ENCODE measurements at places on chromosomes 2 and 18.

- DNase-seq = no peak
Observed at GRCh38 chr2:241617431-241618154, 19.4 kb downstream of the THAP4 start.

DNA sequence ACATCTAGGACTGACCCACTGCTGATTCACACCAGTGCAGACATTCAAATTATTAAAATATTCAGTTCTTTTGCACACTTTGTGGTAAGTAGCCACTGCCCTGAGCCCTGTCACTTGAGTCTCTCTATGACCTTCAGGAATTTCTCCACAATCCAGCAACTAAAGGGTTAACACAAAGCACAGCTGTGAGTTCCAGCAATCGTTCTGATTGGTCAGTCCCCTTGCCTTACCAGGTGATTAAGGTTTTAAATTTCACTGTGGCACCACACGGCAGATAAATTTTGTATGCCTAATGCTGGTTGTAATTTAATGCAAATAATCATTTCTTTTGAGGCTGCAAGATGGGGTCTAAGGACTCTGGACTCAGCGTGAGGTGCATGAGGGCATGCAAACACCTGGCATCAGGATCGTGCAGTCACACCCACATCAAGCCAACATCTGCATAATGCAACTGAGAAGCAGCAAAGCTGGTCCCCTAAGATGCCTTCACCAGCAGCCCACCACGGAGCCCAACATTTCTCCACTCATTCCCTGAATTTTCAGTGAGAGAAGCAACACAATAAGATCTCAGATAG, 36.6 kb downstream of the SLC14A1 start:
- no peak for DNase-seq

GRCh38 chr2:174247474-174248186, 702 bp downstream of the OLA1 start:
- peak; percentile 7 for DNase-seq

- no peak for DNase-seq
Observed at GRCh38 chr2:235642446-235643098, 148.7 kb downstream of the AGAP1 start.

DNA sequence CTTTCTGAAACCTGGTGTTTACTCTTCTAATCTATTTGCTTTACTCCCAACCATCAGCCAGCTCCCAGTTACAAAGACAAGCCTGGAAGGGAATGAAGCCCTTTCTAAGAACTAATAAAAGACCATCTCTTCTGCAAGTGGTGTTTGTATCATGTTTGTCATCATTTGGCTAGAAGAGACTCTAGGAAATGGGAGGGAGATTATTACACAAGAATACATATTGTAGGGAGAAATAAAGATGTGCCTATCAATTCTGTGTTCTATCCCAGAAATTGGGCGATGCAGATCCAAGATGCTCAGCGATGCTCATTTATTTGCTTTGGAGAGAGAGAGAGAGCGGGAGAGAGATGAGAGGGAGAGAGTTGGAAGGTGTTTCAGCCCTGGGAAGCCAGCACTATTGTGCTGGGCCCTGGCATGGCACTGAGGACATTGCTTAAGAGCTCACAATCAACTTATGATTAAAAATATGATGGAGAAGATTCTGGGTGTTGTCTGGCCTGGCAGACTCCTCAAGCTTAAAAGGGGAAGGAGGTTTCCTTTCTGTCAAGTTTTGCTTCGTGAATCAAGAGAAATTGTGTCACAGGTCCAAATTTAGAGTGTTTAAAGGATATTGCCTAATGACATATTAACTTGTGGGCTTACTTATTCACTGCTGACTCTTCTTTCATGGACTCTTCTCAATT, 41.8 kb upstream of the AFF3 start:
- no peak for DNase-seq

GRCh38 chr2:237444071-237444470, 30.1 kb upstream of the COL6A3 start:
- DNase-seq = no peak

GRCh38 chr2:231900486-231900942, 25.7 kb downstream of the NPPC start:
- DNase-seq = no peak

- DNase-seq = no peak
Observed at GRCh38 chr2:132374551-132374950, 42.1 kb upstream of the GPR39 start.

- DNase-seq = no peak
Observed at GRCh38 chr2:218691234-218691633, 19.3 kb downstream of the STK36 start.

DNA sequence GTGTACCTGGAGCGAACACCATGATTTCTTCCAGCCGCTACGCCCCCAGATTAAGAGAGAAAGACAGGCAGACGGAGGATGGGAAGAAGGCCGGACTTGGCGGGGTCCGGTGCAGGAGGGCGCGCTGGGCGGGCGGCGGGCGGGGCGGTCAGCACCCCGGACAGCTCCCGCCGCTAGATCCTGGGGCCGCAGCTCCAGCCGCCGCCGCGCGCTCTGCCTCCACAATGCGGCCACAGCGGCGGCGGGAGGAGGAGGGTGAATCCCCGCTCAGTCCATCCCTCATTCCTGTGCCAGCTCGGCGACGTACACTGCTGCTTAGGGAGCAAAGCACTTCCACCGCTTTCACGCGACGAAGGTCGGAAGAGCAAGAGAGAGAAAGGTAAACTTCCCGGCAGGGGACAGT, at the start of gene AKAIN1:
Gene AKAIN1, minus strand, starts transcription at position 226 of the 403 bp plus-strand sequence. Its CDS starts 204 bp downstream, at position 22.
- DNase-seq = no peak

- no peak for DNase-seq
Observed at GRCh38 chr2:16386031-16386430, 279.6 kb downstream of the CYRIA start.

DNA sequence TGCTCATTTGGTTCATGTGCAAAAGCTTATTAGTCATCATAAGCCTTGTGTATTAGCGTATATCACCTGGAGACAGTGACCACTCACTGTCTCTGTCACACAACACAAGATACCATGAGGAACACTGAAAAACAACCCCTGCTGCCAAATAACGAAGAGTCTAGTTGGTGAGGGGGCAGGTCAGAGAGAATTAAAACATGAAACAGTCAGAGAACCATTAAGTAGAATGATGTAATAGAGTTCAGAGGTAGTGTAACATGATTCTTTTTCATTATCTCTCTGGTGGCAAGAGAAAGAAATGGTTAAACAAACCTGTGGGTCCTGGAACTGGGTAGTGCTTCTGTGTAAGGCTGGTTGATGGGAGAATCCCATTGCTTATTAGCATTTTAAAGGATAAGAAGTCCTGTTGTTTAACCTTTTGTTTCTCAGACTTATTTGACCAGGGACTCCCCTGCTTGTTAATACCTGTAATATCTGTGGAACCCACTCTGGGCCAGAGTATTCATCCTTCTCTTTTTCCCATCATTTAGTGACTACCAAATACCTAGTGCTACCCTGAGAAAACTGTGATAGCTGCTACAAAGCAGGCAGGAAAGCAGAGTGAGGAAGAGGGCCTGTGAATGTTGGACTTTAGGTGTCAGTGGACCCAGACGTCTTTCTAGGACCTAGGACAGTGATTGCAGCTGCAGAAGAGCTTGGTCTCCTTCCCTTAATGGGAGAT, 38.0 kb downstream of the PTRHD1 start:
- DNase-seq = no peak

DNA sequence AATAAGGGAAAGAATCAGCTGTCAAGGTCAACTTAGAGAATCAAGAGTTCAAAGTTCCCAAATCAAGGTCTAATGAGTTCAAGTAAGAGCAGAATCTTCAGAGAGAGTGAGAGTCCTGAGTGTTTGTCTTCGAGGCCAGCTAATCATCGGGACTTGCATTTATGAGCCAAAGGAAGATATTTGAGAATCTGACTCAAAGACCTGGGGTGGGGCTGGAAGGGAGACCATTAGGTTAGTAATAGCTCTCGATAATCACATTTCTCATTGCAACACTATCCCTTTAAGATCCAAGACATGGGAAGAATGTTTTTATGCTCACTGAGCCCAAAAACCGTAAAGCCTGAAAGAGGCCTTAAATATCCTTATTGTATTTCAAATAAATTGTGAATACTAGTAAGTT, 72.0 kb upstream of the FSHR start:
- no peak for DNase-seq

GRCh38 chr18:5508821-5509220, 35.0 kb downstream of the EPB41L3 start:
- DNase-seq = no peak

DNA sequence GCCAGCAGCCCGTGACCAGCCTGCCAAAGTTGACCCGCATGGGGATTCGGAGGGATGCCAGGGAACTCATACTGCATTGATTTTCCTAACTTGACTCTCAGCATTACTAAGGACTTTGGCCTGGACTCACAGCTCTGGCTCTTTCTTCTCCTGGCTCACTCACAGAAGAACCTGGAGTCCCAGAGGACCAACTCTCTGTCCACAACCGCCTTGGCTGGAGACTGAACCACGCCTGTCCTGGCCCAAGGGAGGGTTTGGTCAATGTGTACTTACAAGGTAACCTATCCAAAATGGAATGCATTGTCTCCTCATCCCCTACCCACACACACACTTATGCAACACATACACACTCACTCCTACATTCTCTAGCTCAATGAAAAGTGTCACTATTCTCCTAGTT, 135.6 kb upstream of the KLHL29 start:
- no peak for DNase-seq

DNA sequence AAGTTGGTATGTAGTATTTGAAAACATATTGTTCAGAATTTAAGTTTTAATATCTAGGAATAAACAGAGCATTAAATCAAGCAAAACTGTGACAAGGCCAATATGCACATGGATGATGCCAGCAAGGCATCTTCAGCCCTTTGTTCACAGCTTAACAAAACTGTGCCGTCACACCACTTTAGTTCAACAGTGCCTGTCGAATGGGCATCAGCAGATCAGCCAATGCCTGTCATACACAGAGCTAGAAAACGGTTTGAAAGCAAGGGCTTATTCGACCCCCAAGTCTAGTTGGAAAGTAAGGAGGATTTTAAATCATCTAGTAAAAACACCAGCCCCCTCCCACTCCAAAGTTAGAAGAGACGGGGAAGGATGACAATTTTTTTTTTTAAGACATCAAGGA, 16.7 kb downstream of the ZEB2 start:
- DNase-seq = no peak

- DNase-seq = no peak
Observed at GRCh38 chr2:237433920-237434676, 20.1 kb upstream of the COL6A3 start.

DNA sequence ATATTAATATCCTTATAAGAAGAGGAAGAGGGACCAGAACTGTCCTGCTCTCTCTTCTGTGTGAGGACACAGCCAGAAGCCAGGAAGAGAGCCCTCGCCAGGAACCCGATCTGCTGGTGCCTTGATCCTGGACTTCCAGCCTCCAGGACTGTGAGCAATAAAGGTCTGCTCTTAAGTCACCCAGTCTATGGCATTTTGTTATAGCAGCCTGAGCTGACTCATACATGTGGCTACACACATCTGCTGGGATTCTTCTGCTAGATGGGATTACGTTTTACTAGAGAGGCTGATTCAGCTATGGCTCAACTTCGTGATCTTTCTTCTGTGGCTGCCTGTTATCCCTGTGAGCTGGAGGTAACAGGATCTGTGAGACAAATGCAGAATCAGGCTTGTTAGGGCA, 29.6 kb downstream of the ARL4C start:
- DNase-seq = no peak

GRCh38 chr2:204061241-204061640, 124.7 kb downstream of the ICOS start:
- no peak for DNase-seq

DNA sequence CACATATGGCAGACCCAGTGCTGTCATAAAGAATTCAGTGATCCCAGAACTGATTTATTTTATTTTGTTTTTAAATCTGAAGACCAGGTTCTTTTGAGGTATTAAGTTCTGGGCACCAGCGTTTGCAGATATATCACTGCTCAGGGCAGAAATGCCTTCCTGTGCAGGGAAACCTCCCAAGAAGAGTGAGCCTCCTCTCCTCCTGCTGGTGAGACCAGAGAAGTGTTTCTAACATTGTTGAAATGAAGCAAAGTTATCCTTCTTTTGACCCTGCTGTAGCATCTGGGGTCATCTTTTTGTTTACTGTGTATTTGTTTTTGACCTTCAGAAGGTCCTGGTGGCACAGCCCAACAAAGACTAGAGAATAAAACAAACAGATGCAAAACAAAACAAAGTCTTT, 94.0 kb downstream of the AQP4 start:
- no peak for DNase-seq

GRCh38 chr2:62589691-62590356, 83.8 kb upstream of the TMEM17 start:
- DNase-seq = no peak

DNA sequence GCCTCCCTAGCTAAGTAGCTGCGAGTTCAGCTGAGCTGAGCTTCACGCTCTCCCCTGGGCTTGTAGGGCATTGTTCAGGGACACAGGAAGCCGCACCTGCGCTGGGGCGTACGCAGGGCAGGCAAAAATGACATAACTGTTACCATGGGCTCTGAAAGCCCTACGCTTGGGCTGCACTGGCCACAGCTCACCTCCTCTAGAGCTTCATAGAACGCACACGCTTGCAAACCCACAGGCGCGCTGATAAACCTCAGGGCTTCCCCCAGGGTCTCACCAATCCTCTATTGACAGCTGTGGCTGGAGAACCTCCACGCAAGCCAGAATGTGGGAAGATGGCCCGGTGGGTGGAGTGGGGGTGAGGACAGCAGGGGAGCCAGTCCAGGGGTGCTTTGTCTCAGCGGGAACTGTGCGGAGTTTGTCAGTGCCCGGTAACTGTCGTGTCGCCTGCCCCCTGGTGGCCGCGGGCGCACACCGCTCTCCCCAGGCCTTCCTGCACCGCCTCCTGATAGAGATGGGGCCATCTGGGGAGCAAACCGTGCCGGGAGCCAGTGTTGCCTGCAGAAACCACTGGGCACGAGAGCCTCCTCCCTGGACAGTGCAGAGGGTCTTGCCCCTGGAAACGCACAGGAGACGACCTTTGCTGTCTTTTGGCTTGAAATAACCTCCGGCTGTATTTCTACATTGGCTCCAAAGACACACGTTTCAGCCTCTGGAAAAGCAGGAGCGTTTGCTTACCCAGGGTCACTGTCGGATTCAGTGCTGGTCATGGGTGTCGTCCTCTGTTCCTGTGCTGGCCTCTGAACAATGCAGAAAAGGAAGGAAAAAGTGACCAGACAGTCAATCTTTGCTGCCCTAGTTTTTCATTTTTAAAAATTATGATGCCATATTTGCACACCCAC, 17.0 kb upstream of the CIDEA start:
- DNase-seq = peak; percentile 8
